ENCODE measurements at places on chromosomes 6 and 20. TPM values are rescaled to one million over a fixed set of nuclear protein-coding genes. Genes with fewer than 3 reads are reported as not detected.

The IL17F gene
- not detected for total RNA-seq

The GJA10 gene
- total RNA-seq: not detected

The RCAN2 gene
- 6.2 TPM for total RNA-seq

The CAP2 gene
- total RNA-seq: 3.2 TPM

The MUC22 gene
- total RNA-seq: not detected

The MAPK13 gene
- total RNA-seq: 144 TPM

The COX4I2 gene
- total RNA-seq: 2.5 TPM

The FOXS1 gene
- total RNA-seq: not detected

The DEFB124 gene
- not detected for total RNA-seq

The CDH4 gene
- total RNA-seq: 0.27 TPM

The RNF182 gene
- total RNA-seq: not detected

The TBPL1 gene
- total RNA-seq: 35.5 TPM

The ACTL10 gene
- 1.2 TPM for total RNA-seq

The ESR1 gene
- total RNA-seq: 0.13 TPM

Measured in Peyer's patch (tissue), 4 donors.